Ammon's horn (tissue), 1 donor: ENCODE measurements at places on chromosomes 13 and 19.

DNA sequence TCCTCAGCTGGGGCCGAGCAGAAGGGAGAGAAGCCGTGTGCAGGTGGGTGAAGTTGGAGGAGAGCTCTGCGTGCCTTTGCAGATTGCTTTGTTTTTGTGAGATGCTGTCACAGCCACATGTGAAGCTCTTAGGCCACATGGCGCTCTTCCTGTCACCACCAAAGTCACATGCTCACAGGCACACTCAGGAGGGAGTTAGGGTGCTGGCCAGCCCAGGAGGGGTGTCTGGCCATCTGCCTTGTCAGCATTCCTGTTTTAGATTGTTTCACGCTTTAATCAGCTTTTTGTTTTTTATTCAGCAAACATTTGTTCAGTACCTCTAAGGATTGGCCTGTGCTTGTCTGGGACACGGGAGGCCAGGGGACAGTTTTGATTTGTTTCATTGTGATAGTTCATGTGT is 21.9 kb downstream of the GPATCH1 start:
- no peak for DNase-seq

DNA sequence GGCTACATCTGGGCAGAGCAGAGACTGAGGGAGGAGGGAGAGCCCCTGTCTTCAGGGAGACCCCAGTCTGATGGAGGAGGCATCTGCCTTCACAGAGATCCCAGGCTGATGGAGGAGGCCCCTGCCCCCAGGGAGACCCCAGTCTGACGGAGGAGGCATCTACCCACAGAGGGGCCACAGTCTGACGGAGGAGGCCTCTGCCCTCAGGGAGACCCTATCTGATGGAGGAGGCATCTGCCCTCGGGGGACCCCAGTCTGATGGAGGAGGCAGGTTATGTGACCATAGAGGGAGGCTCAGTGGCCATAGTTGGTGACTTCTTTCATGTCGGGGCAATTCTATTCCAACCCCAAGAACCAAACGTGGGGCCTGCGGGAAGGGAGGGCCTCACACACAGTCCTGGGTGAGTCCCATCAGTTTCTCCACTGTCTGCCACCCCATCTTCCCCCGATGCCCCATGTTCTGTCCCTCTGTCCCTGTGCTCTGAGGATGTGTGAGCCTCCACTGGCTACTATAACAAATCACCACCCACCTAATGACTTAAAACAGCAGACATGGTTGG is 14.3 kb downstream of the MISP start:
- DNase-seq: no peak

DNA sequence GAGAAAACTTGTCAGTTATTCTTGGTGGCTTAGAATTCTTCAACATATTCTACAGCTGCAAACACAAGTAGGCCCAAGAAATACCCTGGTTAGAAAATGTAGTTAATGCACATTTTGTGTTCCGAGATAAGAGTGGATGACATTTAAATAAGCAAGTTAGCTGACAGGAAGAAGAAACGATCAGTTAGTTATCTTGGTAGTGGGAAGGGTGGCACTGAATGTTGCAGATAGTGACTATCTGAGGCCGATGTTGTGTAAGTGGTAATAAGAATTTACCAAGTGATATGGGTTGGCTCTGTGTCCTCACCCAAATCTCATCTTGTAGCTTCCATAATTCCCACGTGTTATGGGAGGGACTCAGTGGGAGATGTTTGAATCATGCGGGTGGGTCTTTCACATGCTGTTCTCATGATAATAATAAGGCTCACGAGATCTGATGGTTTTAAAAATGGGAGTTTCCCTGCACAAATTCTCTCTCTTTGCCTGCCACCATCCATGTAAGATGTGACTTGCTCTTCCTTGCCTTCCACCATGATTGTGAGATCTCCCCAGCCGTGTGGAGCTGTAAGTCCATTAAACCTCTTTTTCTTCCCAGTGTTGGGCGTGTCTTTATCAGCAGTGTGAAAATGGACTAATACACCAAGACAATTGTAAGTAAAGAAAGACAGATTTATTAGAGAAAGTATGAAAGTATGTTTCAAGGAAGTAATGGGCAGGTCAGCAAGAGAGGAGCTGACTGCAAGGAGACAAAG is 10.9 kb upstream of the AKAP11 start:
- DNase-seq: no peak

DNA sequence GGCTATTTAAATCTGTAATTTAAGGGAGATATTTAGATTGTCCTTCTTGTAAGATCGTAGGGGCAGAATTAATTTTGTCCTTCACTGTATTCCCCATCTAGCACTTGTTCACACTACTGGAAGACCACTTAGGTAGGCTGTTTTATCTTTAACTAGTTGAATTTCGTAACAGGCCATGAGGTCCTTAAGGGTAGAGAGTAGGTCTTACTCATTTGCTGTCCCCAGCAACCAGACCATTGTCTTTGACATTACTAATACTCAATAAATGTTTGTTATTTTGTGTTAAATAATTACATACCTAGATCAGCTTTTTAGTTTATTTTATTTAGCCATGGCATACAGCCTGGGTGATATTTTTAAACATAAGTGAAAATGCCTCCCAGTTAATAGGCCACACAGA is 177.1 kb downstream of the PCCA start:
- no peak for DNase-seq

DNA sequence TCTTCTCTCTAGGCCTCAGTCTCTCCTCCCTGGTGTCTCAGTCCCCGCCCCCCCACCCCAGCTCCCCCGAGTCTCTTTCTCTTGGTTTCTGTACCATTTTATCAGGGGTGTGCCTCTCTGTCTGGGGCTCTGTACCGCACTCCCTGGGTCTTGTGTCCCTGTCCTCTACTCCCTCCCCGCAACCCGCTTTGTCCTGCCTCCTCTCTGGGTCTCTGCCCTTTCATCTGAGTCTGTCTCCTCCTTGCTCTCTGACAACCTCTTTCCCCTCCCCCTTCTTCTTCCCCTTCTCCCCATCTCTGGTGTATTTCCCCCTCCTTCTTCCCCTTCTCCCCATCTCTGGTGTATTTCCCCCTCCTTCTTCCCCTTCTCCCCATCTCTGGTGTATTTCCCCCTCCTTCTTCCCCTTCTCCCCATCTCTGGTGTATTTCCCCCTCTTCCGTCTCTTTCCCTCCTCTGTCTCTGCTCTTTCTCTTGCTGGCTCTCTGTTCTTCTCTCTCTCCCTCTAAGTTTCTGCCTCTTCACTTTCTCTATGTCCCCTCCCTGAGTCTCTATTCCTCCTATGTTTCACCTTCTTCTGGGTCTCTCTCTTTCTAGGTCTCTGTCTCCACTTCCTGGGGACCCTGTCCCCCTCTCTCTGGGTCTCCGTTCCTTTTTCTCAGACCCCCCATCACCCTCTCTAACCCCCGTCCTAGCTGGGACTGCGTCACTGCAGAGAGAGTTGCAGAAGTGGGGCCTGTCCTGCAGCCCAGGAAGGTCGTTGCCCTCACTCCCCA is 2.2 kb upstream of the KCNC3 start:
- no peak for DNase-seq

GRCh38 chr19:42540071-42540553 is 11.8 kb upstream of the CEACAM1 start:
- no peak for DNase-seq

DNA sequence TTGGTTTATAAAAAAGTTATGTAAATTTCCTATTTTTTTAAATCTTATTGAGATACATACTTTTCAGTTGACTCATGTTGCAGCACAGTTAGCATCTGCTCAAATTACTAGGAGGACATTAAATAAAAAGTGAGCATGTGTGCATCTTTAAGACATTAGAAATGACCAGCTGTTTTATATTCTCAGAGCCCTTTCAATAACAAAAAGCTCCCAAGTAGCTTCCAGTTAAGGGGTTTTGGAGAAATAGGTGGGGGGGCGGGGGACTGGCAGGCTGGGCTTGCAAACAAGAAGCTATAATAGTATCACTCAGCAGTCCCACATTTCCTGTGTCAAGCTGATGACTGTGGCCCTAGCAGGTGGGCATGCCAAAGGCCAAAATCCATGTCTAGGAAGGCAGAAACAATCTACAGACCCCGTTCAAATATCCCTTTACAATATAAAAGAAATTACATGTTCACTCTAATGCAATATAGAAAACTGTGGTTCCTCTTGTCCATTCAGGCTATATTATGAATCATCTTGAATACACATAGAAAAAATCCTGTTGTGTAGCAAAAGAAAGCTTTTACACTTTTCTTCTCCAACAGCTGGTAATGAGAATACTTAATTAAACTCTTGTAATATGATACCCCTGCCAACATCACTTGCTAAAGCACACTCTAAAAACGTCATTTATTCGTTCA is 1713.2 kb upstream of the SLC10A2 start:
- no peak for DNase-seq

DNA sequence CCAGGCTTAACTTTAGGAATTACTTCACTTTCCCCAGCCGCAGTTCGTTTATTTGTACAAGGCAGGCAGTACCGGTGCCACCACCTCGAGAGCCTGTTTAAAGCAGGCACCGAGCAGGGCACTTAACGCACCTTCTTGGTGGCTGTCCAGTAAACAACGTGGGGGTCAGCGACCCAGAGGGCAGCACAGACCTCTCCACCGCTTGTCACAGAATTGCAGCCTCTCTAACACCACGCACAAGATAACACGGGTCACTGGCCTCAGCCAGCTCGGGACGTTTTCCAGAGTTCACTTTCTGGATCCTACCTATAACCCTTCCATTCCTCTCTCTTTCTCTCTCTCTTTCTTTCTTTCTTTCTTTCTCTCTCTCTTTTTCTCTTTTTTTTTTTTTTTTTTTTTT is 16.8 kb upstream of the ELAVL1 start:
- DNase-seq: no peak

- DNase-seq: no peak
These were observed 9.2 kb upstream of the ATP12A start for GRCh38 chr13:24670961-24671381.

- peak; percentile 62 for DNase-seq
These were observed 12.2 kb downstream of the NFIX start for GRCh38 chr19:13007292-13008045.

GRCh38 chr19:18975869-18976268 is 34.9 kb upstream of the HOMER3 start:
- DNase-seq: no peak

- DNase-seq: no peak
These were observed 159.1 kb upstream of the KL start for GRCh38 chr13:32857077-32857476.

DNA sequence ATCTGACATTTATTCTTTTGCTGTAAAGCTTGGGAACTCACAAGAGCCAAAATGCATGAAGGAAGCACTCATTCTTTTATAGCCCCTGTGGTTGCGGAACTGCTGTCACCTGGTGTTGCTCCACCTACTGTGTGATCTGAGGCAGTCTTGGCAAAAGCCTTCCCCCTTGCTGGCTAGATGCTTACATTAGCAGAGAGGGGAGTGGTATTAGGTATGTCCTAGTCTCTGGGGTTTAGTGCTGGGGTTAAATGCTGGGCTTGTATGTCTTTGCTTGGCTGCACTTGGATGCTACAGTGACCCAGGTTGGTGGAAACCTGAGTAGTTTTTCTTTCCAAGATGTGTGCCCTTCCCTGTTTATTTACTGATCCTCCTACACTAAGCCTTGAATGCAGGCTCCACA is 99.3 kb downstream of the WDFY2 start:
- no peak for DNase-seq

- no peak for DNase-seq
These were observed 223.6 kb downstream of the RGCC start for GRCh38 chr13:41680900-41681299.

GRCh38 chr19:327291-328024 is 17.1 kb downstream of the MIER2 start:
- DNase-seq: no peak

GRCh38 chr13:114064450-114065140 is 67.8 kb downstream of the RASA3 start:
- DNase-seq: peak; percentile 93

DNA sequence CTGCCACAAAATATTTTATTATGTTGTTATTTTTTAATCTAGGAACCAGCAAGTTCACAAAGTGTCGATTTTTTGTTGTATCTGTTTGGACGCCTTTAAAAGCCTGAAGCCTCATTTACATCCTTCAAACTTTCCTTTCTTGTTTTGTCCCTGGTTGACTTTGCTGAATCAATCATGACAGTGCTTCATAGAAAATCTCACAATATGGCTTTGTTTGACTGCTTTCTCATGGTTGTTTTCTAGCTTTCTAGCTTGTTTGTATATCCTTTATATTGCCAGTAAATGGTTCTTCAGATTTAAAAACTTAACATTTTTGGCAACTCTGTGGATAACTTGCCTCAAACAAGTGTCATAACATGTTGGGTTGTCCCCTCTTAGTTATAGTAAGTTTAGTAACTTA is 84.1 kb upstream of the ATXN8OS start:
- DNase-seq: no peak

- no peak for DNase-seq
These were observed 504.8 kb downstream of the SLITRK1 start for GRCh38 chr13:83377491-83377890.

DNA sequence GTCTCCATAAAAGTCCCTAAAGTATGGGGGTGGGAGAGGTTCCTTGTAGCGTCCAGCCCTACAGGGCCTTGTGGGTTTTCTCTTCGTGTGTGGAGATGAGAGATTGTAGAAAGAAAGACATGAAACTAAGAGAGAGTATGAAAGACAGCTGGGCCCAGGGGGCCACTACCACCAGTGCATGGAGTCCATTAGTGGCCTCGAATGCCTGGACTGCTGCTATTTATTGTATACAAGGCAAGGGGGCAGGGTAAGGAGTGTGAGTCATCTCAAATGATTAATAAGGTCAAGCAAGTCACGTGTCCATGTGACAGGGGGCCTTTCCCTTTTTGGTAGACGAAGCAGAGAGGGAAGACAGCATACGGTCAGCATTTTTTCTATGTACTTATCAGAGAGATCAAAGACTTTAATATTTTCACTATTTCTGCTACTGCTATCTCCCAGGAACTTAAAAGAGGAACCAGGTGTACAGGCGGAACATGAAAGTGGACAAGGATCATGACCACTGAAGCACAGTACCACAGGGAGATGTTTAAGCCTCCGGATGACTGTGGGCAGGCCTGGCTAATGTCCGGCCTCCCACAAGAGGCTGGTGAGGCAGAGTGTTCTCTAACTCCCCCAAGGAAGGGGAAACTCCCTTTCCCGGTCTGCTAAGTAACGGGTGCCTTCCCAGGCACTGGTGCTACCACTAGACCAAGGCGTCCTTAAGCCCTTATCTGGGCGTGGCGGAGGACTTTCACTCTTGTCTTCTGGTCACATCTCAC is 25.5 kb downstream of the FGF21 start:
- peak; percentile 9 for DNase-seq

GRCh38 chr13:18959996-18960395 is 221.6 kb downstream of the TUBA3C start:
- no peak for DNase-seq

DNA sequence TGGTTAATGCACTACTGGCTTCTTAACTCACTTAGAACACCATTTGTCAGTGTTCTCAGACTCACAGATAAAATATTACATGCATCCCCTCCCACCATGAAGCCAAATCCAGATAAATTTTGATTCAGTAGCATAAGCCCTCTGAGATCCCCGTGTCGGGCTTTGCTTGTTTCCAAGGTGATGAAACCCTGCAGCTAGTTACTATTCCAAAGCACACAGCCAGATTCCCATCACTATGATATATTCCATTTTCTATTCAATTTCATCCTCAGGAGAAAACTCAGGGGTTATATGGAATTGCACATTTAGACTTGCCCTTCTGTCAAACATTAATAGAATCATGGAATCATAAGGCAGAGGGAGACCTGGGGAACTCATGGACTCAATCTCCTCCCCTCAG is 9.4 kb upstream of the FAM124A start:
- DNase-seq: no peak

- no peak for DNase-seq
These were observed 99.2 kb downstream of the ABCC4 start for GRCh38 chr13:95201814-95202651.
